ENCODE measurements at places on chromosomes 16 and 17. TPM values are rescaled to one million over a fixed set of nuclear protein-coding genes. Genes with fewer than 3 reads are reported as not detected.

Gene BAIAP2
- 24.6 TPM for total RNA-seq

Gene GNGT2
- total RNA-seq, result 1.5 TPM

Gene ZNF205
- 6.1 TPM for total RNA-seq

Gene SSTR5
- total RNA-seq, result not detected

Gene ARHGDIG
- 8.6 TPM for total RNA-seq

Gene KRT17
- total RNA-seq, result not detected

DNA sequence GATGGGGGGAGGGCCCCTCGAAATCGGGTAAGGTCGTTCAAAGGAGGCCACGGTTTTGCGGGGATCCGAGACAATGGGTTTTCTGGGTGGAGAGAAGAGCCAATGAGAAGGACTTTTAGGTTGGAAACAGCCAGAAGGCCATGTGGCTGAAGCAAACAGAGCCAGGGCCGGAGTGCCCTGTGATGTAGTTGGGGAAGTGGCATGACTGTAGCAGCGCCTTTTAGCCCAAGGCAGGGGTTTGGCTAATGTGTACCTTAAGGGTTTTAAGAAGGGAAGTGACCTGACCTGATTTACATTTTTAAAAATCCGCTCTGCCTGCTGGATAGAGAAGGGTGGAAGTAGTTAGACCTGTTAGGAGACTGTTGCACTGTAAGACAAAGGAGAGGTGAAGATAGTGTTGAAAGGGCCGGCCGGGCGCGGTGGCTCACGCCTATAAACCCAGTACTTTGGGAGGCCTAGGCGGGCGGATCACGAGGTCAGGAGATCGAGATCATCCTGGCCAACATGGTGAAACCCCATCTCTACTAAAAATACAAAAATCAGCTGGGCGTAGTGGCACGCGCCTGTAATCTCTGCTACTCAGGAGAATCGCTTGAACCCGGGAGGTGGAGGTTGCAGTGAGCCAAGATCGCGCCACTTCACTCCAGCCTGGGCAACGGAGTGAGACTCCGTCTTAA is 1.0 kb downstream of the LYRM1 start:
- DNase-seq, result no peak

- no peak for DNase-seq
Measured at GRCh38 chr17:41822216-41823140, 9.7 kb downstream of the FKBP10 start.

- DNase-seq, result no peak
Measured at GRCh38 chr17:79799174-79799537, 2.3 kb upstream of the CBX8 start.

GRCh38 chr16:85579923-85580580 is 33.1 kb upstream of the GSE1 start:
- DNase-seq, result no peak

- DNase-seq, result peak; percentile 53
Measured at GRCh38 chr16:12618515-12618914, 185.2 kb downstream of the CPPED1 start.

- no peak for DNase-seq
Measured at GRCh38 chr17:72344613-72345012, 223.8 kb downstream of the SOX9 start.

- no peak for DNase-seq
Measured at GRCh38 chr17:21373036-21373435, 3.1 kb upstream of the KCNJ12 start.

DNA sequence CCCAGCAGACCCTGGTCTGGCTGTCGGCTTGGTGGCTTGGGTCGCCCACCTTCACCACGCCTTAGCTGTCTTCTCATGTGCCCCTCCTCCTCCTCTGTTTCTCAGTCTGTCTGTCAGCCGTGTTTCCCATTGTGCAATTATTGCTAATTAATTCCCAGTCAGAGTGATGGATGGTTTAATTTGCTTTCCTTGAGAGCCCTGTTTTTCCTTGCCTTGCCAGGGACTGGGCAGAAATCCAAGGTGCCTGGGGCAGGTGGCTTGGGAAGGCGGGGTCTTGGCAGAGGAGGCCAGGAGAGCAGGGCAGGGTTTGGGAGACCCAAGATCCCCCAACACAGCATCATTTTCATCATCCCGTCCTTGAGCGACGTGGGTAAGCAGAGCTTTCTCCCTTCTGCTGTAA is 21.3 kb downstream of the NECAB2 start:
- DNase-seq, result no peak

Measured in mesenteric fat pad (tissue), 1 donor.